Right lung (tissue), 10 donors: ENCODE measurements at places on chromosomes 6 and 20. TPM values are rescaled to one million over a fixed set of nuclear protein-coding genes. Genes with fewer than 3 reads are reported as not detected.

DNA sequence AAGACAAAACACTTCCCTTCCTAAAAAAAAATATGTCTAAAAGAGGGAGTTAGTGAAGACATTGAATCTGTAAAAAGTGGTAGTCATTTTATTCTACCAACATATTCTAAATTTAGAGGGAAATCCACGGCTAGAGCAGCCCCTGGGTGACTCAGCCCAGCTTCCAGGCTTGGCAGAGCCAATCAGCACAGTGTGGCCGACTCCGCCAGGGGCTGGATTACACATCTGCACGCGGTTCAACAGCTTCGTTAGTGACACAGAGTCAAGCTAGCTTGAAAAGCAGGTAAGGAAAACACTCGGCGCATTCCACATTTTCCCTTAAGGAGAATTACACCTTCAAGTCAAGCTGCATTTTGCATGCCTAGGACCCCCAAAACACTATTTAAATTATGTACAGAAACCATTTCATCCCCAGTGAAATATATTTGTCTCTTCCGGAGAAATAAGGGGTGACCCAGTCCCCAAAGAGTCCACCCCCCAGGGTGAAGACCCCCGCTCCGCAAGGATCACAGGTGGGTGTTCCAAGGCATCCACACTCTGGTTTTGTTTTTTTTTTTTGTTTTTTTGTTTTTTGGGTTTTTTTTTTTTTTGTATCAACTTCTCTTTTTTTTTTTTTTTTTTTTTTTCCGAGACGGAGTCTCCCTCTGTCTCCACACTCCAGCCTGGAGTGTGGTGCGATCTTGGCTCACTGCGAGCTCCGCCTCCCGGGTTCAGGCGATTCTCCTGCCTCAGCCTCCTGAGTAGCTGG, 58.4 kb upstream of the ARID1B start:
- DNase-seq, result no peak

DNA sequence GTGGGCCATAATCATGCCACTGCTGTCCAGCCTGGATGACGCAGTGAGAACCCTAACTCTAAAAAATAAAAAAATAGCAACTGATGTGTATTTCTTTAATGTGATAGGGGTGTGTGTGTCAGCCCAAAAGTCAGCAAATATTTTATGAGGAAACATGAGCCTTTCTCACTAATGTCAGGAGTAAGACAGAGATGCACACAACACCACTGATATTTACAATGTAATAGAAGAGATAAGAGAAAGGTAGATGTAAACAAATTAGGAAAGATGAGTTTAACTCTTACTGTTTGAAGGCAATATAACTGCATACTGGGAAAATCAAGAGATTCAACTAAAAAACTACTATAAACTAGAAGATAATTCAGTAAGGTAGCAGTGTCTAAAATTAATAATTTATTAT, 100.0 kb upstream of the BEND3 start:
- DNase-seq, result no peak

Gene TP53TG5
- 2.1 TPM for polyA plus RNA-seq

- DNase-seq, result no peak
Measured at GRCh38 chr6:163756079-163756478, 341.6 kb downstream of the QKI start.

Gene FERMT1
- polyA plus RNA-seq, result 4.0 TPM
